EH (cell line): ENCODE measurements at places on chromosomes 1 and 21.

GRCh38 chr1:24327891-24328290 is 8.7 kb downstream of the GRHL3 start:
- peak; percentile 20 for DNase-seq

DNA sequence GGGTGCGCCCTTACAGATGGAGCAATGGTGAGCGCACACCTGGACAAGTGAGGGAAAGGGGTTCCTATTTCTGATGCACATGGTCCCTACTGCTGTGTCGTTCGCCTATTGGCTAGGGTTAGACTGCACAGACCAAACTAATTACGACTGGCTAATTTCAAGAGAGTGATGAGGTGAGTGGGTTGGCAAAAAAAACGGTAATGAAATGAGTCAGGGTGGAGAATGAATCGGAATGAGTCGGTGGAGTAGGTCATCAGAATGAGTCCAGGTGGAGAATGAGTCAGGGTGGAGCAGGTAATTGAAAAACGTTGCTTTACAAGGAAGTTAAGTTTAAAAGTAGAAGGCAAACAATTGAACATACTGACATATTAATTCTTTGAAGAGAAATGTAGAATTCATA is 79.8 kb downstream of the WDR4 start:
- DNase-seq, result no peak

DNA sequence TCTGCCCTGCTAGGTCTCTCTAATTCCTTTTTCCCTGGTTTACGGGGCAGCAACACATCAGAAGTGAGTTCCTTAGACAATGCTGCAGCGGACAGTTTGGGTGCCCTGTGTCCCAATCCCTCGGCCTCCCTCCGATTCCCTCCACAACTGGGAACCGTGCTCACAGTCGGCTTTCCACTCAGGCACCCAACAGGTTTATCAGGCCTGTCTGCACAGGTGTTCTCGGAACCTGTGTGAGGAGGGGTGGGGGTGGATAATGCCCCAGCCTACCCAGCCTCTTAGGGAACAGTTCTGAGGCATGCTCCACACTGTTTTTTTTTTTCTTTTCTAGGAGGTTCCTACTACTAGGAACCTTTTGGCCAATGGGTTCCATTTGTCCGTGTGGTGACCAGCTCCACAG is 131.2 kb downstream of the DISC1 start:
- DNase-seq, result no peak

GRCh38 chr1:189782295-189782694 is 695.4 kb downstream of the BRINP3 start:
- no peak for DNase-seq

DNA sequence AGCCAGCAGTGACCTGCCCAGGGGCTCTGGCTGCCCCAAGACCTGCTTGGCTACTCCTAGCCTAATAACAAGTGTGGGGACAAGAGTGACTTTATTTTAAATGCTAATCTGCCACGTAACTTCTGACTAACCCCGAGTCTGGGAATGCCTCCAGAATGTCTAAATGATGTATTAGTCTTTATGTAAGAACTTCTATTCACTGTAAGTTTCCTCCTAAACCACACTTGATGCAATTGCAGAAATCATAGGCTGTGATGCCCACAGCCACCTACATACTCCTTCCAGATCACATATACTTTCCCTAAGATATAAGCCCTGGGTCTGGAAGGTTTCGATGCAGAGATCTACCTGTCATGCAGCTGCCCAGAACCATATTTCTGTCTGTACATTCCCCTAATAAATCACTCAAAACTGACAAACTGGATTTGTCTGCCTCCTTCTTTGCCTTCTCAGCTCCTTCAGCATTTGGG is 5.9 kb upstream of the VPS45 start:
- peak; percentile 91 for DNase-seq

GRCh38 chr1:38444311-38444710 is 397.7 kb upstream of the POU3F1 start:
- DNase-seq, result peak; percentile 60

GRCh38 chr1:207396168-207396746 is 57.9 kb upstream of the CR2 start:
- DNase-seq, result no peak

DNA sequence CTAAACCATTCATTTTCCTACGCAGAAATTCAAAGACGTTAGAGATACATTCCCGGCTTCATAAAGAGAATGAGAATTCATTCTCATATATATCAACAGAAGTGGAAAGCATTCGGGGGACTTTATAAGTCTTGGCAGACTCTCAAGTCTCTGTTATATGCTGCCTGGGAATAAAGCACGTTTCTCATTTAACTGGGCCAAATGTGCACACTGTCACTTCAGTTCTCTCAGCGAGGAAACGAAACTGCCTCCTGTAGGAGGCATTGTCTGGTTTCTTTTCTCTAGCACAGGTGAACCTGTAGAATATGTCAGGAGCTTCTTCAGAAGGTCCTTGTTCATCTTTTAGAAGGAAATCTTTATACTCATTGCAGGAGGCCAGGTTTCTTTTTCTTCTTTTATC is 367.6 kb downstream of the PTBP2 start:
- DNase-seq, result no peak

DNA sequence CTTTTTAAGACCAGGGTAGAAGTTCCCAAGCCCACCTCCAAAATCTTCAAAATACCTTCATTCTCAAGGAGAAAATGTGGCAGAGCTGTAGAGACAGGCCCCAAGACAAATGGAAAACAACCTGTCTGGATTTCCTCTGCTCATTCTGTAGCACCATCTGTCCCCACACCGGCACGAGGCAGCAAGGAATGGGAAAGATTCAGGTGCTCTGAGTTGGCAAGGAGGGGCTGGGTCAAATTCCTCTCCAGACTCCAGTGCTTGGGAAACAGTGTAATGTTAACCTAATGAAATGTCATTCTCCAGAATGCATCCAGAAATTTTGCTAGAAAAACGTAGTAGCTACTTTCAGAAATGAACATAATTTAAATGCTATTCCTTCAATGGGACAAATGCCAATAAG is 9.3 kb downstream of the PABPC4 start:
- no peak for DNase-seq

- no peak for DNase-seq
Measured at GRCh38 chr1:224095867-224096266, 18.0 kb upstream of the FBXO28 start.

DNA sequence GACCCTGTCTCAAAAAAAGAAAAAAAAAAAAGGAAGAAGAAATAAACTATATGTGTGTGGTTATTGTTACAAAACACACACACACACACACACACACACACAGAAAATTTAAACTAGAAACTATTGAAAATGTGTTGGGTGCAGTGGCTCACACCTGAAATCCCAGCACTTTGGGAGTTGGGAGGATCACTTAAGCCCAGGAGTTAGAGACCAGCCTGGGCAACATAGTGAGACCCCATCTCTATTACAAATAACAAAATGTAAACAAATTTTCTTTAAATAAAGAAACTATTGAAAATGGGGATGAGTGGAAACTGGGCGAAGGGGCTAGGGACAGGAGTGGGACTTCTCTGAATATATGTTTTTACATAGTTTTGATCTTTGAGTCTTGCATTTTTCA is 23.0 kb downstream of the KIAA2013 start:
- no peak for DNase-seq

DNA sequence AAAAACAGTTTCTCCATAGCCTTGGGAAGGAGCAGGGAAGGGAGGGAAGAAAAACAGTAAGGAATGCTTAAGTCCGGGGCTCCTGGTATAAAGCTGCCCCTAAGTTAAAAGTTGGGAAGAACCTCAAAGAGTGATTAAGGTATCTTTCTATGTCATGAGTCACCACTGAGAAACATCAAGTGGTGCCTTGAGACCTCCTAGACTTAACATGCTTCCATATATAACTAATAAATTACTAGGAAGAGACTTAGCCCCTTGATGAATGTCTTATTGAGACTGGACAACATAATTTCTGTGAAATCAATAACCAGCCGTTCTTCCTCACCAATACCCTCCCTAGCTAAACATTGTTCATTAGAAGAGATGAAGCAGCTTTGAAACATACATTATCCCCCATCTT is 121.8 kb upstream of the SLC44A3 start:
- peak; percentile 65 for DNase-seq

GRCh38 chr1:16088351-16088911 is 15.0 kb upstream of the FAM131C start:
- no peak for DNase-seq
